ENCODE measurements at places on chromosomes 3 and 15.

DNA sequence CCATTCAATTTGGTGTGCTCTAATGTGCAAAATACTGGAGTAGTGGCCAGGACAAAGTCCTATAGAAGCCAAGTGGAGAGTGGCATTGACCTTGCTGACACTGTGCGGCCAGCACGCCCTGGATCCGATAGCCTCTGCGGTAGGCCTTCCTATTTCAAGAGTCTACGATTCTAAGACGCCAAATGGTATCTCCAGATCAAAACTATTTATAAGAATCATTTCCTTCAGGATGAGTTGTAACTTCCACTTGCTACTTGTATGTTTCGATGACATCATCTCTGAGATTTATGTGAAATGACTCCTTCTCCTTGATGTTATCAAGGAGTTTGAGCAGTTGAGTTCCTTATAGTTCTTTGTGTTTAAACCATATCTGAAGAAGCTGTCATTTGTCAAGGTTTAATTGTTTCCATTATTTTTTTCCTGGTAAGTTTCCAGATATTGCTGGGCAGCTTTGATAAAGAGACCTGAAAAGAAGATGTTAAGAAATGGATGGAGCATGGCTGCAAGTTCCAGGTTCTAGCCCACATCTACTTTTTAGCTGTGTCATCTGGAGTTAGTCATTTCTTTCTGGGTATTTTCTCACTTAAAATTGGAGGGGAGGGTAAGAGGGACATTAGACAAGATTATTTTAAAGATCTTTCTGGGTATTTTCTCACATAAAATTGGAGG is 71.8 kb downstream of the TMEM44 start:
- no peak for DNase-seq

GRCh38 chr3:196142202-196142956 is 60.5 kb upstream of the TFRC start:
- no peak for DNase-seq

DNA sequence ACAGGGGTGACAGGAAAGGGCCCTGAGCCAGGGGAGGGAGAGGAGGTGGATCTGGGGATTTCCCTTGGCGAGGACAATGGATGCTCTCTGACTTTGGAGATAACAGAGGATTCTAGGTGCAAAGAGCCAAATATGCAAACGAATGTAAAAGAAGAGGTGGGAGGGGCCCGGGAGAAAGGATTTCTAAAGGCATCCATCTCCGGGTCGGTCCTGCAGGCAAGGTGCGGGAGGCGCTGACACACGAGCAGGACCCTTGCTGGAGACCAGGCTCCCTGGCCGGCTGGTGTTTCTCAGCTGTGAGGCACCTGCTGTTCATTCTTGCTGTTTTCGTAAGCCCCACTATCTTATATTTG is 115.2 kb upstream of the TLE3 start:
- no peak for DNase-seq

DNA sequence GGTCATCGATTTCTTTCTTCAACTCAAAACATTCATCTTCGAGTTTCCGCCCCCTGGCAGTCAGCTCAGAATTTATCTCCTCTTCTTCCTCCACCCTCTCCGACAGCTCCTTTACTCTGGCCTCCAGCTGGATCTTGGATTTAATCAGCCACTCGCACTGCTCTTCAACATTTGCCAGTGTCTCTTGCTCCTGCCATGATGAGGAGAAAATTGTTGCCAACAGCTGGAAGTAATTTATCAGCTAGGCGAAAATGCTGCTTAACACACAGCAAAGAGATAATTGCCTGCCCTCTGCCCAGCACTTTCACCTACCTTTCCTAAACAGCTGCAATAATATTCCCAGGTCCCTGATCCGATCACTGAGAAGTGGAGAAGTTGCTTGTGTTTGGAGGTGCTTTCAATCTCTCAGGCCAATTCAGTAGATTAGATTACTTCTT is 69.3 kb downstream of the MYH15 start:
- DNase-seq: no peak

DNA sequence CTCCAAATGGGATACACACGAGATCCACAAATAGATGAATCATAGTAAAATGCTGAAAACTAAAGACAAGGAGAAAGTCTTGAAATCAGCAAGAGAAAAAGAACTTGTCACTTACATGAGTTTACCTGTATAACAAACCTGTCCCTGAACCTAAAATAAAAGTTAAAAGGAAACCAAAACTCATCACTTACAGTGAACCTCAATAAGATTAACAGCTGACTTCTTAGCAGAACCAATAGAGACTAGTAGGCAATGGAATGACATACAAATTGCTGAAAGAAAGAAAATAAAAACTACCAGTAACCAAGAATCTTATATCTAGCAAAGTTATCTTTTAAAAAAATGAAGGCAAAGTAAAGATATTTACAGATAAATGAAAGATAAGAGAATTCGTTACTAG is 27.4 kb downstream of the SEC22A start:
- DNase-seq: no peak

DNA sequence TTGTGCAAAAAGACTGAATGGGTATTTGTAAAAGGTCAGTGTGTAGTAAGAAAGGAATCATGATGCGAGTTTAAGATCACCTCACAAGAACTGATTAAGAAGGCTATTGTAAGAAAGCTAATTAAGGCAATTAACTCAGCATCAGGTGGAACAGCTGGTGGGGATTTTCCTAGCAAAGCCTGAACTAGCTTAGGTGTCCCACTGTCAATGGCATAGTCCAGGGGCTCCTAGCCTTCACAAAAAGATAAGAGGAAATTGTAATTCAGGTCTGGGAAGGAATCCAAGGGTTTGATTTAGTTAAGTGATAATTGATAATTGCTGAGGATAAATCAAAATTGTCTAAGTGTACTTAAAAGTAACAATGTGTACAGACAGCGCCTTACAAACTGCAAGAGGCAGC is 901.6 kb downstream of the TUSC7 start:
- DNase-seq: no peak

GRCh38 chr3:157082305-157082982 is 77.5 kb downstream of the CCNL1 start:
- no peak for DNase-seq

DNA sequence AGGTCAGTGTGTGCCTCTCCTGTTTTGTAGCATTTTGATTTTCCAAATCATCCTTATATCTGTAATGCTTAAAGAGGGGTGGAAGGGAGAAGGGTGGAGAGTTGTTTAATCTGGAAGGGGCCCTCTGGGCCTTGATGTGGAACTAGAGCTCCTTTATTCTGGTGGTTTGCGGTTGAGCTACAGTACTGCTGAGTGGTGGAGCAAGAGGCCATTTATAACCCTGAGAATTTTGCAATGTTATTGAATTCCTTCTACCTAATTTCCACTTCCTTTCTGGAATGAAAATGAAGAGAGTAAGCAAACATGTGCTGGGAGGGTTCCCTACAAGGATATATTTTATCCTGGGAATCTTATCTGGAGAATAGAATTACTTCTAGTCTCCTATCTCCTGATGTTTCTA is 35.3 kb upstream of the TUBGCP5 start:
- no peak for DNase-seq

All from stimulated activated CD4-positive, alpha-beta T cell treated with anti-CD3 and anti-CD28 coated beads, Interleukin-12 subunit alpha, Interleukin-12 subunit beta, amount 100 ng/mL, for 48 hours (primary cell).